ENCODE measurements at places on chromosomes 4 and X.

GRCh38 chrX:110920991-110921390 lies 125.4 kb upstream of the CHRDL1 start:
- DNase-seq, result peak; percentile 14

GRCh38 chr4:183831026-183831446 lies 74.1 kb upstream of the STOX2 start:
- no peak for DNase-seq

DNA sequence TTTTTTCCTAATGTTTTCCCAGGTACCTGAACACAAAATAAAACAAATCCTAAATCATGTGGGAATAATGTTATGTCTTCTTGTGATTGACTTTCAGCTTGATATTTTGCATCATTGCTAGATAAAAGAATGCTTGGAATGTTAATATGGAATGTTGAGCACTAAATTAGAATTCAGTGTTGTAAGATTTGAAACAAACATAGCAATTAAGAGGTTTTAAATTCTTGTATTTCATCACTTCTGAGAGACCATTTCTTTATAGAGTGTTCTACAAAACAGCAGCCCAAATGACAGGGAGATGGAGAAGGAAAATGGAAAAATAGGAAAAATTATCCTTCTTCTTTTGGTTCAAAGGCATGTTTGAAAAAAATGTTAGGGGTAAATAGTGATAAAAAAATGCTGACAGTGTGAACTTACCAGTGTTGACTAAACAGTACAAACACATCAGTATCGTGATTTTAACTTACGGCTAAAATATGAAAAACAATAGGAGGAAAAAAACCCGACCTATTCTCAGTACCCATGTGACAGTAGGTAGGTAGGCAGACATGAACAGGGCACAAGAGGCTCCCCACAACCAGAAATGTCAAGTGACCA lies 102.6 kb upstream of the PDE5A start:
- no peak for DNase-seq

DNA sequence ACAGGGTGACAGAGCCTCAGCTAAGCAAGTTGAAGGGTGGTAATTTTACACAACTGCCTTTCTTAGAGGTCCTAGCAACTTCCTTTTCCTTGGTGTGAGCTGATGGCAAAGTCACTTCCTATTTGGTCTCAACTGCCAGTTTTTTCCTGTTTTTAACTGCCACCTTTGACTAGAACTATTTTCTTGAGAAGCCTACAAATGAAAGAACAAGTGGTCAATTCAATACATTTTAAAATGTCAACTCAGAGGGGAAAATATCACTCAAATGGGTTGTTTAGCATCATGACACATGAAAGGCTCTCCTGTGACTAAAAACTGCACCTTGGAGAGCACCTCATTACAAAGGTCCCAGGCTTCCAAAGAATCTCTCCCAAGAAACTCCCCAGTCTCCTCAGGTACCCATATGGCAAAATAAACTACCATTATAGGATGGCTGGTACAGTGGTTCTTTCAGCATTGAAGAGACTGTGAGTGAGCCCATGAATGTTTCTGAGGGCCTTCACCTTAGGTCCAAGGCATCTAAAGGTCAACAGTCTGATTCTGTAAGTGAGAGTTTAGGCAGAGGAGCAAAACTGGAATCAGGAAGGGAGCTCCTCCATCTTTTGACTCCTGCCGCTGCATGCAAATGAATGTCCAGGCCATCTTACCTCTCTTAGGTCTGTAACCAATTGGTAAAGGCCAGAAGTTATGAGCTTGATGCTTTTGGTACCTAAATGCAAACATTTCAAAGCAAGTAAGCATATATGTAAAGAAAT lies 5.5 kb upstream of the STK26 start:
- DNase-seq, result no peak

DNA sequence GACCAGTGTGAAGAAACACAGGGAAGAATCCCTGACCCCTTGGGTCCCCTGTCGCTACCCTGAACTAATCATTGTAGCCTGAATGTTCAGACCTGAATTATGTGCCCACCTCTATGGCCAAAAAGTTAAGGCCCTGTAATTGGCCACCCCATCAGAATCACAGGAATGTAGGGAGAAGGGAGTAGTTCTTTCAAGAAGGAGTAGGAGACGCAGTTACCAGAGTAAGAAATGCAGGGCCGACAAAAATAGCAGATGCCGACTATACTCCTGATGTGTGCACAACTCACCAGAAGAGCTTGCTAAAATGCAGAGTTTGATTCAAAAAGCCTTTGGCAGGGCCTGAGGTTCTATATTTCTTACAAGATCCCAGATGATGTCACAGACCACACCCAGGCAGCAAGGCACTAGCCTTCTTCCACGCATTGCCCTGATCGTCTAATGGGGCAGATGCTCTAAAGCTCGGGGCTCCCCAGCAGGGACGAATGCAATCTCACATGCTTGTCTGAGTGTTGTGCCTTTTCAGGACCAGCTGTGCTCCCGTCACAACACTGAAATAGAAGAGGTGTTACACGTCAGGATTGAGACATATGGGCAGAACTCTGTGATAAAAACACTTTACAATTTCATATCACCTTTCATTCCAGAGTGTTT lies 161.0 kb upstream of the FAM241A start:
- DNase-seq, result no peak

- no peak for DNase-seq
Measured at GRCh38 chrX:123860983-123861382, 1.1 kb downstream of the XIAP start.

- no peak for DNase-seq
Measured at GRCh38 chr4:124591637-124592036, 120.9 kb downstream of the ANKRD50 start.

- DNase-seq, result no peak
Measured at GRCh38 chrX:71195964-71196649, 26.9 kb upstream of the GJB1 start.

GRCh38 chr4:73528171-73528570 lies 46.6 kb downstream of the AFM start:
- no peak for DNase-seq
